Peyer's patch (tissue), 4 donors: ENCODE measurements at places on chromosomes 13 and 19.
A peak's percentile ranks its signal among the peaks of the same experiment; 100 is the strongest.

- DNase-seq, result no peak
Measured at GRCh38 chr19:28333909-28334308, 879.0 kb downstream of the UQCRFS1 start.

GRCh38 chr19:31952693-31953092 lies 392.7 kb upstream of the ZNF507 start:
- no peak for DNase-seq

GRCh38 chr19:18450021-18450930 lies 12.3 kb upstream of the ISYNA1 start:
- DNase-seq, result no peak

GRCh38 chr13:91368101-91368500 lies 20.6 kb downstream of the MIR17HG start:
- DNase-seq, result no peak

DNA sequence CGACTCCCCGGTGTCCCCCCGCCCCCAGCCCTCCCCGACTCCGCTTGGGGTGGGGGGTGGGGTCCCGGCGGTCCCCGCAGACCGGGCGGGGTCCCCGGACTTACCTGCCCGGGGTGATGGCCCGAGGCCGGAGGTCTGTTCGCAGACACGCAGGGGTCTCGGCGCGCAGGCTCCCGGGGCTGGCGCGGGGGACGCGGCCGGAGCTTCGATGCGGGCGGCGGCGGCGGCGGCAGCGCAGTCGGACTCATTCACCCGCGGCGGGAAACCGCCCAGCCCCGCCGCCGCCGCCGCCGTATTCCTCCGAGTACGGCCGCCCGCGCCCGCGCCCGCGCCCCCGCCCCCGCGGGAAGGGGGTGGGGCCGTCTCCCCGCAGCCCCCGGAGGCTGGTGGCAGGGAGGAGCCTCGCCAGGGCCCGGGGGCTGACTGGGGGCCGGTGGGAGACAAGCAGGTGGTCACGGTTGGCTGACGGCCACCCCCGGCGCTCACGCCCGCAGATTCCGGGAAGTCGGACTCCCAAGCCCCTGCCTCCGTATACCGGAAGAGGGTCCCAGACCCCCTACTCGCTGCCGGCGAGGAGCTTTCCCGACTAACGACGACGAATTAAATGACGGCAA lies at the start of gene C2CD4C:
C2CD4C (minus strand) TSS at position 246 of the 614 bp plus-strand sequence. CDS start 786 bp downstream, outside the sequence.
- DNase-seq, result peak; percentile 47

GRCh38 chr19:29505097-29505824 lies 20.5 kb upstream of the VSTM2B start:
- no peak for DNase-seq

- no peak for DNase-seq
Measured at GRCh38 chr13:21328836-21329477, 130.1 kb downstream of the ZDHHC20 start.

DNA sequence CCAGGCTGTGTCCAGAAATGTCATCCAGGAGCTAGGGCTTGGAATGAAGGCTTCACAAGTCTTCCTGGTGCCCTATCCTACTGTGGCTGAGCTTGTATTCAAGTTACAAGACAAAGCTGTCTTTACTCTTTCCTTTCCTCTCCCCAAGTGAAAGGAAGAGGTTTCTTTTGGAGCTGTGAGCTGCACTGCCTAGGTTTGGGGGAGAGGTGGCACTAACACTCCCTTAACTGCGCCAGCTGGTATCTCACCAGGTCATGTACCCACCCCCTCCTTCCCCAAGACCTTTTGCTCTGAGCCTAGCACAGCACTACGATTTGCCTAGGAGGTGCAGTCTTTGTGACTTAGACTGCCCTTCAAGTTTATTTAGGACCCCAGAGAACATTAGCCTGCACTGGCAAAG lies 2053.6 kb upstream of the PRR20A start:
- DNase-seq, result no peak

- no peak for DNase-seq
Measured at GRCh38 chr13:99230991-99231390, 27.2 kb downstream of the GPR18 start.

DNA sequence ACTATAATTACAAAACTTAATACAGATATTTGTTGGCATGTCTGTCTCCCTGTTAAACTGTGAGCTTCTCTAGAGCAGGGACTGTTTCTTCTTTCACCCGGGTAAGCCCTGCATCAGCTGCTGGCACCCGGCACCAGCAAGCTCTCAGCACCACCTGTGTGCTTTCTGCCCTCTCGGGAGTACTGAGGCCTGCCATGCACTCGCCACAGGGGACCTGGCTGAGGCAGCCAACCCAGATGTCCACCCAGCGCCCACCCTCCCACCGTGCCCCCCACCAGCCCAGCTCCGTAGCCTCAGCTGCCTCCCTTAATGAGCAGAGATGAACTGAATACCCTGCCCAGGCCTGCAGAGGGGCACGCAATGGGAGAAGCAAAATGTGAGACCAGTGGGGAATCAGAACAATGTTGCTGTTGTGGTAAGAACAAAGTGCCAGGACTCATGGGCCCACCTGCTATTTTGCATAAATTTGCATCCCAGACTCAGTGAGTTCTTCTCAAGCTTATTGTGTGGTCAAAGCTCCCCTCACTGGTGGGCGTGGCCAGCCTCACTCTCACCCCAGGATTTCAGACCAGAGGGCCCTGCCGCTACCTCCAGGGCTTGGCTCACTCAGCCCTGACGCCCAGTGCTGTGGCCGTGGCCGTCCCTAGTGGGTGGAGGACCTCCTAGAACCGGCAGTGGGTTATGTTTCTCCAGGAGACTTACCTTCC lies 14.6 kb upstream of the SERPINE3 start:
- DNase-seq, result no peak

- DNase-seq, result no peak
Measured at GRCh38 chr19:48121909-48122371, 11.3 kb upstream of the PLA2G4C start.

DNA sequence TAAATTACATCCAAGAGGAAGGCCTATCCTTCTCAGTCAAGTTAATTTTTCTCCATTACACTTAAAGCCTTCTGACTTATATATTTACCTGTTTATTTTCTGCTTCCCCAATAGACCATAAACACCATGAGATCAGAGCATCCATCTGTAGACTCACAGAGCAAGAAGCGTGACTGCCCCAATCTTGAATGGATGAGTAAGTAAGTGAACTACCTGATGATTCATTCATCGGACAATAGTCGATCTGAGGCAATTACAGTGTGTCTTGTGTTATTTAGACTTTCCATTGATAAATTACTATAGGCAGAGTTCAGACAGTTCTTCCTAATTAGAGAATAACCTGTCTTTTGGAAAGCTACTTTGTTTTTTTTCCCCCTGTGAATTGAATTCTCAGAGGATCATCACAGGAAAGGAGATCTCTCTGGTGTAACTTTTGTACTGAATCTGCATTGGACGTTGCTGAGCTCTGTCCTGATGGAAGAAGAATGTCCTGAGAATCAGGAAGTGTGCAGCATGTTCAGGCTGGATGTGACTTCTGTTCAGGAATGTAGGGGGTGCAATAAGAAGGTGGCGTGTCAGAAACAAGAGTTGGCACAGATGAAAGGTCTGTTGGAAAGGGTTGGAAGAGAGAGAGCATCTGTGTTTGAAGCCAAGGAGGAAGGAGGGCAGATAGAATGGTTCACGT lies 367.0 kb downstream of the NALCN start:
- DNase-seq, result no peak

DNA sequence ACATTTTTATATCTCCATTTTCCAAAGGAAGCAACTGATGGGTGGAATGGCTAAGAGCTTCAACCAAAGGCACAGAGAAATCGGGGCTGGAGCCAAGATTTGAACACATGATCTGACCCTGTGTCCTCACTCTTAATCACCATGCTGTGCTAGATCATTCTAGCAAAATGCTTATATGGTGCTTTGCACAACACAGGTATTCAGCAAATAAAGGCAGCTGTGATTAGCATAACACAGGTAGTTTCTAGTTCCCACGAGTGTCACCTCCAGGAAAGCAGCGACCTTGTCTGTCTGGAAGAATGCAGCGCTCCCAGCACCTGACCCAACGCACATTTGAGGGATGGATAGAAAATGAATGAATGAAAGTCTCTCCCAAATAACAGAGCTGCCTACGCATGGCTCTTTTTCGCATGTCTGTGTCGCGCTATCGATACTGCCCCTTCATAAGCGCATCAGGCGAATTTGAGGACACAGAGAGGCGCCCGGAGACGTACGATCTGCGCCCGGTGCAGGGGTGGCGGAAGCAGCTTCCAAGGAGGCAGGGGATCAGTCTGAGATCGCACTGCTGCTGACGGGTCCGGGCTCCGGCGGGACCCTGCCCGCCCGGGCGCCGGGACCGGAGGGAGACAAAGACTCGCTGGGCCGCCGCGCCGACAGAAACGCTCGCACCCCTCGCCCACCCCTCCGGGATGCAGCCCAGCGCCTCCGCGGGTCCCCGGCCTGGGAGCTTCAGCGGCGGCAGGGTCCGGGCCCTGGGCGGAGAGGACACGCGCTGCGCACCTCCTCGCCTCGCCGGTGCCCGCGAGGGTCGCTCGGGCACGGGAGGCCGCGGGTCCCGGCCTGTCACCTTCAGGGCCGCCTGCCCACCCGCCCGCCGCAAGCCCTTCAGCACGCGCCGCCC lies 609 bp downstream of the EPS15L1 start:
- no peak for DNase-seq

GRCh38 chr13:34343413-34343940 lies 525.5 kb downstream of the RFC3 start:
- DNase-seq, result no peak

- no peak for DNase-seq
Measured at GRCh38 chr19:51009061-51009891, 7.9 kb upstream of the KLK8 start.

DNA sequence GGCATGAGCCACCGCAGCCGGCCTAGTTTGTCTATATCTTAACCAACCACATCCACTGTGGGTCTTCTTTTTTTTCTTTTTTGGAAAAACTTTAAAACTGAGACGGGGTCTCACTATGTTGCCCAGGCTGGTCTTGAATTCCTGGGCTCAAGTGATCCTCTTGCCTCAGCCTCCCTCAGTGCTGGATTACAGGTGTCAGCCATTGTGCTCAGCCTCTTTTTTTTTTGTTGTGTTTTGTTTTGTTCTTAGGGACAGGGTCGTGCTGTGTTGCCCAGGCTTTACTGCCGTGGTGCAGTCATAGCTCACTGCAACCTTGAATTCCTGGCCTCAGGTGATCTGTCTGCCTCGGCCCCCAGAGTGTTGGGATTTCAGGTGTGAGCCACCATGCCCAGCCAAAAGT lies 7.4 kb downstream of the SNRNP70 start:
- no peak for DNase-seq

- DNase-seq, result no peak
Measured at GRCh38 chr19:33863436-33863835, 66.8 kb downstream of the KCTD15 start.

GRCh38 chr13:62123409-62123808 lies 707.8 kb upstream of the PCDH20 start:
- no peak for DNase-seq

- no peak for DNase-seq
Measured at GRCh38 chr19:6039566-6040225, 61.8 kb upstream of the RANBP3 start.

DNA sequence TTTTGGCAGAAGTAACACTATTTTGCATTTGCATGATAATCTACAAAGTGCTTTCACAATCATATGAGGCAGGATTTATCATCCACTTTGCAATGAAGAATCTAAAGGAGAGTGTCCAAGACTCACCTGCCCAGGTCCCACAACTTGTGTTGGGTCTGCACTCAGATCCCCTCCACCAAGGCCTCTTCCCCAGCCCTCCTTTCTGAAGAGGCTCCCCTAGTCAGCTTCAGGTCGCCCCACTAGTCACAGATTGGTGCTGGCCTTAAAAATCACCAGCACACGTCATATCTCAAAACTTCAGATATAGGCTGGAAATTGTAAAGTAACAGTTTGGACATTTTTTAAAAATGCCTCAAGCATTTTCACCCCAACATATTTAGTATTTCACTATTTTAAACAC lies 17.5 kb downstream of the ATP7B start:
- DNase-seq, result no peak

DNA sequence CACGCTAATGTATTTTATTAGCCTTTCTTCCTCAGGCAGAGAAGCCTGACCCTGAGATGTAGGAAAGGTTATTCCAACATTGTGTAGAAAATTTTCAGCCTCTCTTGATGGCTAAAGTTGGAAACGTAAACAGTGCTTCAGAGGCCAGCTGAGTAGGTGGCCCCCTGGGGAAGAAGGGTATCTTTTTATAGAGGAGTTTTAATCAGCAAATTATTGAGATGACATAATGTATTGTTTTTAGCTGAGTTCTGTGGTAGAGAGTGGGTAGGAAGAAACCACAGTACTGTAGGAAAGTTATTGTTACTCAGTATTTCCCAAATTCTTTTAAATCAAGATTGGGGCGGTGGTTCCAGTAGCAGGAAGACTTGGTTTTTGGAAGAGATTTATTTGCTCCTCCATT lies 268.8 kb downstream of the DLEU7 start:
- no peak for DNase-seq

- DNase-seq, result no peak
Measured at GRCh38 chr19:36236304-36236945, 21.5 kb downstream of the ZNF146 start.

GRCh38 chr13:101654883-101655282 lies 202.4 kb downstream of the ITGBL1 start:
- no peak for DNase-seq

DNA sequence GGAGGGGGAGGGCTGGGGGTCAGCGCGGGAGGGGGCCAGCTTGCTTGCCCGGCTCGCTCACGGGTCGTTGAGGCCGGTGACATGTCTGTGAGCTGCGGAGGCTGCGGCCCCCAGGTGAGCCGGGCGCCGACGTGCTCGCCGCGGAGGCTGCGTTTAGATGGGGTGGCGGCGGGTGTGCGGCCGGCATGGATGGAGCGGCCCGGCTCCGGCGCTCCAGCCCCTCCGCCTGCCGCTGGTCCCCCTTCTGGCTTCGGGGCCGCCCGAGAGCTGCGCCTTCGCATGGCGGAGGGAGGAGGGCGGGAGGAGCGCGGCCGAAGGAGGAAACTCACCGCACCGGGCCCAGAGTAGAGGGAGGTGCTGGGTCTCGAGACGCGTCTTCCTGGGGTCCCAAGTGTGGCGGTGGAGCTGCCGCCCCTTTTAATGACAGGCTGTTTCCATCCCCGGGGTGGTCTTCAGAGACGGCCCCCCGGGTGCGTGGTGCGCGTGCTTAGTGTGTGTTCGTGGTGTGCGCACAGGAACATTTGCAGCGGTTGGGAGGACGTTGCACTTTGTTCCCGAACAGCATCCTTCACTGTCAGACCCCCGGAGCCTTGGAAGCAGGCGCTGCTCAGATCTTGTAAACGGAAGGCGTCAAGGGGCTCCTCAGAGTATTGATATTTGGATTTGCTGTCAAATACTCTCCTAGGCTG lies at the start of gene AKAP11:
AKAP11 (plus strand) TSS at position 38 of the 689 bp plus-strand sequence. CDS start 14,197 bp downstream, outside the sequence.
- peak; percentile 54 for DNase-seq

- DNase-seq, result no peak
Measured at GRCh38 chr13:67769063-67769986, 539.2 kb upstream of the PCDH9 start.

GRCh38 chr13:106468207-106468606 lies 67.3 kb downstream of the EFNB2 start:
- no peak for DNase-seq

- no peak for DNase-seq
Measured at GRCh38 chr13:31053091-31053490, 108.6 kb downstream of the HSPH1 start.
